ENCODE measurements at places on chromosomes 12 and 14.

DNA sequence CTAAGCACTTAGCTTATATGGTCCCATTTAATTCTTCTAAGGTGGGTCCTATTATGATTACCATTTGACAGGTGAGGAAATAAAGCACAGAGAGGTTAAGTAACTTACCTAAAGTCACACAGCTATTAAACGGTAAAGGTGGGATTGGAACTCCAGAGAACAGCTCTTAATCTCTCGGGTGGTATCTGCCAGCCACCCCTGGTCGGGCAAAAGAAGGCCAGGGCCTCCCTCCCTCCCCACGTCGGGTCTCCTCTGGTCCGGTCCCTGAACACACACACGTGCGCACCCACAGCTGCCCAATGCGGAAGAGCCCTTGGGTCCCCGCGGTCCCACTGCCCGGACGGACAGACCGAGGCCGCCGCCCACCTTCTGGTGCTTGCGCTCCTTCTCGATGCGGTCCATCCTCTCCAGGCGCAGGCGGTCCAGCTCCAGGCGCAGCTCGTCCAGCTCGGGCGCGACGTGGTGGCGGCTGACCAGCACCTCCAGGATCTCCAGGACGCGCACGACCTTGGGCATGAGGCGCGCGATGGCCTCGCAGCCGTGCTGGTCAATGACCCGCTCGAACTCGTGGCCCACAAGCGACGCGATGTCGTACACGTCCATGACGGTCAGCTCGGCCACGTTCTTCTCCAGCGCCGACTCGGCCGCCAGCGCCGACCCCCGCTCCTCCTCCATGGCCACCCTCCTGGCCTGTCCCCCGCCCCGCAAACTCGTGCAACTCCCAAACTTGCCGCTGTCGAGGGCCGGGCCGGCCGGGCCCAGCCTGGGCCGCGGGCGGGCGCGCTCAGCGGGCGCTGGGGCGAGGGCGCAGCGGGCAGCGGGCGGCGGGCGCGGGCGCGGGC lies 490 bp downstream of the RILPL1 start:
- DNase-seq, result peak; percentile 11

DNA sequence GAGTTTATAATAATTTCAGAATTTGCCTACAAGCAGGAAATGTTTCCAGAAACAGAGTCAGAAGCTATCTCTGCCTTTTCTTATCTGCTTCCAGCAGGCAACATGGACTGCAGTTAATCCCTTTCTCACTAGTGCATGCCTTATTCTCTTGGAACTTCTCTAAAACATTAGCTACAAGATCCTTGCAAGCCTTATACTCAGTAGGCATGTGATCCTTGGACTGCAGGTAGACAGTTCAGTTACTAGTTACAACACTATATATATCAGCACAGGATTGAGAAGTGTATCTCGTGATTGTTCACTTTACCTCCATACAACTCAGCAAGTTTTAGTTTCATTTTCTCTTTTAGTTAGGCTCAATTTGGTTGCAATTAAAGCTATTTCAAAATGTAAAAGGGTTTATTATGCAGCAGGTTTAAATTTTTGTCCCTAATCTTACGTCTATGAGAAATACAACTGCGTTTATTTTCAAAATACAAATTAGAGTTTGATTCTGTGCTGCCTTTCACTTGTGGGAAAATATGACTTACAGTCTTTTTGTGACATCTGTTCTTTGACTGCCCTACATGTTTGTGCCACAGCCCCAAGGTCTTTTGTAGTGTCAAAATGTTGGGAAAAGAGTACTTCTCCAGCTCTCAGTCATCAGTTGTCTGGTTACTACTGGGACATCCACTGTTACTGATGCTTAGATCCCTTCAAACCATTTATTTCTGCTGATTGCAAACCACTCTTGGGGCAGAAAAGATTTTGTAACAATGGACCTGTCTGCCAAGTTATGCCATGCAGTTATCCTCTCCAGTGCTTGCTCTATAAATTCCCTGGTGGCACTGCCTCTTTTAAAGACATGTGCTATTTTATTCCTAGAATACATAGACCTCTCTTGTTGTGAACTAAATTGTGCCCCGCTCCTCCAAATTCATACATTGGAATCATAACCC lies 709.0 kb upstream of the FOXG1 start:
- DNase-seq, result peak; percentile 3

GRCh38 chr14:58243790-58244555 lies 670 bp upstream of the PSMA3 start:
- no peak for DNase-seq

DNA sequence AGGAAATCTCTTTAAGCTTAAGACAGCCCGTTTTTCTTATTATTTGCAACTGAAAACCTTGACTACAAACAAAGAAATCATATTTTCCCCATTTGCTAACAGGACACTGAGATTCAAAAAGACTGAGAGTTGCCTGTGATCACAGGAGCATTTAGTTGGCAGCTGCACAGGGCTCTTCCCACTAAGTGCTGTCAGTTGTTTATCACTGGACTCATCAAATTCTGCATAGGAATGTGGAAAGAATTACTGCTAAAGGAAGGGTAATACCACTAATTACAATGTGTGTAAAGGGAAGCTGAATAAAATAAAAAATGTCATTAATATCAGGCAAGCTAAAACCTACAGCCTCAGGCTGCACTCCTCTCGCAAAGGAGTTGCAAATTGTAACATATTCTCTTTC lies 226.4 kb downstream of the NELL2 start:
- DNase-seq, result no peak

Data from DND-41 (cell line).